ENCODE measurements at places on chromosomes 12 and 14. TPM values are rescaled to one million over a fixed set of nuclear protein-coding genes. Genes with fewer than 3 reads are reported as not detected.

DNA sequence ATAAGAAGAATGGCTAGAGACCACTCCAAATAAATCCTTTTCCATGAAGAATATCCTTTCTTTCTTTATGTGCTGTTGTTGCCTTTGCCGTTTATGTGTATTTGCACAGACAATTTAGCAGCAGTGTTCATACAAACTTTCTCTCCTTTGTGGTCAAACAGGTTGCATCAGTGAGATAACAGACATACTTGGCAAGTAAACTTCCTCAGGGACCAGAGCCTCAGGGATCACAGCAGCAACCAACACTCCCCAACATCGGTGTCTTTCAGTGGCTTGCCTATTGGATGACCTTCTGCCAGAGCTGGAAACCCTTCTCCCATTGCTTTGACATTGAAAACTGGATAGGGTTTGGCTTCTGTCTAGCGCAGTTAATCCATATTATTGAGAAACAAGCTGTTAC lies 252.2 kb downstream of the BTG1 start:
- DNase-seq: no peak

GRCh38 chr14:44211718-44212117 lies 295.4 kb downstream of the FSCB start:
- DNase-seq: no peak

DNA sequence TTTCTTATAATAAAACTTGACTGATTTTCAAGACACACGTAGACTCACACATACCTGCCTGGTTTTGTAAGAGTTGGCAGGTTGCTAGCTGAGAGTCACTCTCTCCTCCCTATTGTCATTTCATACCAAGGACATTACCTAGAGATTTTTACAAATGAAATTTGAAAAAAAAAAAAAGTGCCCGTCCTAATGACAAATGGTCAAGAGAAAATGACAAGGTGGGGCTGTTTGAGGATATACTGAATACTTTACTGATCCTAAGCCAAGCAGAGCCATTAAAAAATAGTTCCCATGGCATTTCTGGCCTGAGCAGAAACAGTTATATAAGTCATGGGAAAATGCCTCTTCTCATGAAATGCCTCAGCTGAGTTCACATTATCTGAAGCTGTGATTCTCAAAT lies 150.2 kb downstream of the DYRK2 start:
- no peak for DNase-seq

DNA sequence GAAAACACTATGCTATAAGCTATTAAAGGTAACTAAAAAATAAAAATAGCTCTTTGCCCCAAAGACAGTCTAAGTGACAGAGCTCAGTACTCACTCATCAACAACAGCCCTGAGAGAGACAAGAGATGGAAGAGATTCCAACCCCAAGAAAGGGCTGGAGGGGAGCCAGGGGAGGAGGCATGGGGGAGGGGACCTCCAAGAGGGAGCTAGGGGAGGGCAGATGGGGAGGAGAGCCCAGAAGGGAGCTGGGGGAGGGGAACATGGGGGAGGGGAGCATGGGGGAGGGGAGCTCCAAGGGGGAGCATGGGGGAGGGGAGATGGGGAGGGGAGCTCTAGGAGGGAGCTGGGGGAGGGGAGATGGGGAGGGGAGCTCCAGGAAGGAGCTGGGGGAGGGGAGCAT lies 7.7 kb downstream of the SSH1 start:
- no peak for DNase-seq

DNA sequence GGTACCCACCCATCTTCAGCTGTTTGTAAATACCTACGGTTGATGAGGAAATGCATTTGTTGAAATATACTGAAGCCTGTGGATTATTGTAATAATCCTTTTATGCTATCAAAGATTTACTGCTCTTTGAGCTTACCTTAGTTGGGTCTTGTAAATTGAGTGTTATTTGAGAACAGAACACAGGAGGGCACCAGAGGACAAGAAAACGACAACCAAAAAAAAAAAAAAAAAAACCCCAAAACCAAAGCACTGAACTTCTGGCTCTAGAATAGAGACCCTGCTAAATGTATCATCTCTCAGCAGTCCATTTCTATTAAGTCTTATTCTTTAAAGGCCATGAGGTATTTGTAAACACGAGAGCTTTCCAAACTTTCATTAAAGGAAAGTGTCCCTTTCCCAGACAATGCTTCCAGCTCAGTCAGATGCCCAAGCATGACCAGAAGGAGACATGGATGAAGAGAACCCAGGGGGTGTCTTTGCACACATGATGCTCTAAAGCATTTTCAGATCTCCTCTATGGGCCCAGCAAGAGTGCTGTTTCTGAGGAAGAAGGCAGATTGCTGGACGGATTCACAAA lies 763.9 kb downstream of the NRXN3 start:
- DNase-seq: no peak

GRCh38 chr12:53091756-53092155 lies 5.7 kb upstream of the IGFBP6 start:
- no peak for DNase-seq

- no peak for DNase-seq
These were observed 73.5 kb downstream of the BTG1 start for GRCh38 chr12:92072112-92072511.

DNA sequence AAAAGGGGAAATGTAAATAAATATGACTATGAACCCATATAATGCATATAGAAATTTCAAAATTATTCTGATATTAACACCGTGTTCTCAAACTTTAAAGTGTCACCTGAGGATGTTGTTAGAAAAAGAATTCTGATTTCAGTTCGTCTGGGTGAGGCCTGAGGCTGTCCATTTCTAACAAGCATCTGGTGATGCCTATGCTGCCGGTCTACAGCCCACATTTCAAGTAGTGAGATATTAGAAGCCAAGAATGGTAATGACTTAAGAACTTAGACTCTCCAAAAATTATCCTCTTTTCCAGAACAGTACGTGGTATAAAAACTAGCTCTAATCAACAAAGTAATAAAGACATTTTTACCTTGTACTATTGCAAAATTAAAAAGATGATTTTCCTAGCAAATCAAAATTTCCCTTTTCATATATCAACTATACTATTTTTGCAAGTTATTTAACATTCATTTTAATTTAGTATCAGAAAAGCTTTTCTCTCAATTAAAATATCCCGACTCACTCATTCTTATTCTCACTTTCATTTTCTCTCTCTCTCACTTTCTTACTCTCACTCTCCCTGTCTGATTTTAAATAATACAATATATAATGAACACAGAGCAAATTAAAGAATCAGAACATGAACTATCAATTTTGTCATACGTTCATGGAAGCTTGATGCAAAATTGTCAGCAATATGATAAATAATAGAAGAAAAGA lies 35.0 kb downstream of the PIK3C2G start:
- no peak for DNase-seq

GRCh38 chr14:65502676-65503124 lies 90.2 kb downstream of the FUT8 start:
- DNase-seq: no peak

GRCh38 chr12:92519284-92519683 lies 183.5 kb upstream of the PLEKHG7 start:
- no peak for DNase-seq

DNA sequence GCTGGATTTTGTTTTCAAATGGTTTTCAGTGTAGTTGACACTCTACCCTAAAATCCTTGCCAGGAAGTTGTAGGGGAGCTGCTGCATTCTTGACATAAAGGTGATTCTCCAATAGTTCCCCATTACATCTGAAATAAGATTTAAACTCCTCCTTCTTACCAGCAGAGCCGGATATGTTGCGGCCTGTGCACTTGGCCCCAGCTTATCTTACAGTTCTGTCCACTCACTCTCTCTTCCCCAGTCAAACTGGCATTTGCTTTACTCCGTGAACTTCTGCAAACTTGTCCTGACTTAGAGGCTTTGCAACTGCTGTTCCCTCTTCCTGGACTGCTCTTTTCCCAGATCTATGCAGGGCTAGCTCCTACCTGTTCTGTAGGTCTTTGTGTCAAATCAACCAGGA lies 929.5 kb downstream of the VRK1 start:
- no peak for DNase-seq

GRCh38 chr14:67225523-67225922 lies 15.7 kb upstream of the PALS1 start:
- no peak for DNase-seq

- DNase-seq: no peak
These were observed 10.3 kb downstream of the TWF1 start for GRCh38 chr12:43795716-43796280.

GRCh38 chr14:76964695-76965094 lies 63.8 kb downstream of the IRF2BPL start:
- DNase-seq: peak; percentile 62

DNA sequence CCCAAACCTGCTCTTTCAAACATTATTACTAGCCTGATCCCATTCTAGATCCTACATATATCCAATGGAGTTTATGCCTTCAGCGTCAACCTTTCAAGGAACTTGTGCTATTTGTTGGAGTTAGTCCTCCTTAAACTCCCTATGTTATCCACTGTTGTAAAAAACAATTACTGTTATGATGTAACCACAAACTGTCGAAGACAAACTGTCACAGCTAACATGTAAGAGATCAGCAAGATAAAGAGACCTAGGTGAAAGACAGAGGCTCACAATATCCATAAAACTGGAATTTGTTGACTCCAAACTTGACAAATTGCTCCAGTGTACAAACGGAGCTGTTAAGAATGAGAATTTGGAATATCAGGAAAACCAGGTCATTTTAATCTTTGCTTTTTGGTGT lies 70.7 kb downstream of the CDK17 start:
- no peak for DNase-seq

GRCh38 chr12:49008943-49009342 lies 9.6 kb downstream of the PRKAG1 start:
- no peak for DNase-seq

DNA sequence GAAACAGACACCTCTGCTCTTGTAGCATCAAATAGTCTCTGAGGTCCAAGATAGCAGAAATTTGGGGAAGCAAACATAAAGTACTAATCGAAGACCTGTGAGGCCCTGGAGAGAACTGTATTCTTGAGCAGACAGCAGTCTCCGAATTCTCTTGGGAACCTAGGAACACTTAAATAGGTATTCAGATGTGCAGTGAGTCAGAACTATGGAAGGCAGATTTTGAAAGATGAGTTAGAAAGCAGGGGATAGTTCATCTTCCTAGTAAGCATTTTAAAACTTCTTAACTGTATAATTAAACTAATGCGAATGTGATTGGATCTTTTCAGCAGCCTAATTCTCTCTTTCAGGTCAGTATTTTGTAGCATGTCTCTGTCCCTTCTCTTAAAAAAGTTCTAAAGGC lies 30.6 kb downstream of the NAA30 start:
- DNase-seq: no peak

DNA sequence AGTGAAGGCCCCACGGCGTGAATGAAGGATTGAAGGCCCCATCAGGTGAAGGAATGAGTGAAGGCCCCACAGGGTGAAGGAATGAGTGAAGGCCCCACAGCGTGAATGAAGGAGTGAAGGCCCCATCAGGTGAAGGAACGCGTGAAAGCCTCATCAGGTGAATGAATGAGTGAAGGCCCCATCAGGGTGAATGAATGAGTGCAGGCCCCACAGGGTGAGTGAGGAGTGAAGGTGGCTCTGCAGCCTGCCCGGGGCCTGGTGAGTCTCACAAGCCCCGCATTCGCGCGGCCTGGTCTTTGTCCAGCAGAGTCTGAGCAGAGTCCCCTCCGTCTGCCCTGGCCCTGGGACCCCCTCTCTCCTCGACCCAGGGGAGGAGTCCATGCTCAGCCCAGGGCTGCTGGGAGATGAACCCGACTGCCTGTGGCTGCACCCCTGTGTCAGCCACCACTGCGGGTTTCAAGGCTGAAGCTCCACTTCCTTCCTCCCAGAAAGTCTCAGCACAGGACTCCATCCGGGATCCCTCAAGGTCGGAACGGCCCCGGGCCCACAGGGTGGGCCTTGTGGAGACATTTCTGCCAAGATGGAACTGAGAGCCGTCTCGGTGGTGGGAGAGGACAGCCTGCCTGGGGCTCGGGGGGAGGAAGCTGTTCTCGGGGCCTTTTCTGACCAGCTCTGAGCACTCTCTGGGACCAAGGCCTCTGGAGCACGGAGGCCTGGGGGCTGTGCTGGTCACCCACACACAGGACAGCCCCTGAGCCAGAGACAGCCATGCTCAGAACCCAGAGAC lies 37.4 kb upstream of the TMEM179 start:
- no peak for DNase-seq

DNA sequence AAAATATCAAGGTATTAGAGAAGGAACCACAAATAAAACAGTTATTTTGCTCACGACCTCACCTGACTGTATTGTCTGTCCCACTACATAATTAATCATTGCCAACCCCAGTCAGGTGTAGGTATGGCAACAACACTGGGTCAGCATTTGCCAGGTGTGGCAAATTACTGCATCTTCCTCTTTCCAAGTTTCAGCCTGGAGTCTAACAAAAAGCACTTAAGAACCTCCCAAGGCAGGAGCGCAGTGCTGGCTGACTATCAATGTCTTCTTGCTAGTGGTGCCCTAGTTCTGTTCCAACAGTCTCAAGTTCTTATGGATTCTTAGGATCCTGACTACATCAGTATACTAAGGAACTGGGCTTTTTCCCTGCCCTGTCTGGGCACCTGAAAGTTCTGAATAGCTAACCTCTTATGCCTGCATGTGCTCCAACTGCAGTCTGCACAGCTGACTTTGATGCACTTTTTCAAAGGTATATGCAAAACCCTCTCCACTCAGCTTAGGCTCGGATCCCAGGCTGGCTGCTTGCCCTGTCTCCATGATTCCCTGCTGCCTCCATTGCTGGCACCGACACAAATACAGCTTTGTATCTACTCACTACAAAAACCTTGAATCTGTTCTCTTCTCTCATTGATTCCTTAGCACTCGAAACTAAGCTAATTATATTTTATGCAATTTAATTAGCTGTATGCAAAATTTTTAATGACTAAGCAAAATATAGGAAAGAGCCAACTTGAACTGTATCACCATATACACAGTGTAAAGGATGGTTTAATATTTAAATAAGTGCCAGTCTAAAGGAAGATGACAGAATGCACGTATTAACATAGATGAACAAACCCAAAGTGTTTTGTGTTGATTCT lies 113.3 kb downstream of the PRKD1 start:
- DNase-seq: no peak

DNA sequence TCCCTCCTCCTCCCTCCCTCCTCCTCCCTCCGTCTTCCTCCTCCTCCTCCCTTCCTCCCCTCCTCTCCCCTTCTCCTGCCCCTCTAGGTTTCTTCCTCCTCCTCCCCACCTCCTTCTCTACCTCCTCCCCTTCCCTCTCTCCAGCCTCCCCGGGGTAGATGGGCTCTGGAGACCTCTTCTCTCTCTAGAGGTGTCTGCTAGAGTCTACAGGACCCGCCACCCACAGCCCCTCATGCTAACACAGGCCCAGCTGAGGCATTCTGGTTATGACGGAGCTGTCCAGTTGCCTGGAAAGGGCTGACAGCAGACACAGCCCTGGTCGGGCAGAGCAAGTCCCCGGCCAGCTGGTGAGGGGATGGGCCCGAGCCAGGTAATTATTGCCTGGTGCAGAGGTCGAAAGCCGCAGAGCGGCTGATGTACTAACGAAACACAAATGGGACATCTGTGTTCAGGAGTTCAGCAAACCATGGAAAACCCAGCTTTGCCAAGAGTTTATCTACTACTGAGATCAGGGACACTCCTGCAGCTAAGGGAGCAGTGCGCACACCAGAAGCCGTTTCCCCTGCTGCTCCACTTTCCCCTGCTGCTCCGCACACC lies 96.2 kb downstream of the PAPOLA start:
- no peak for DNase-seq

- DNase-seq: no peak
These were observed 208.5 kb upstream of the NEDD1 start for GRCh38 chr12:96698521-96698920.

Gene FZD10
- not detected for total RNA-seq

Gene SIX4
- total RNA-seq: 0.19 TPM

Gene TC2N
- total RNA-seq: 38.1 TPM

Gene PLEKHA5
- total RNA-seq: 4.6 TPM

Gene TMPRSS12
- not detected for total RNA-seq

Gene OTX2
- not detected for total RNA-seq

Gene SLC4A8
- 4.6 TPM for total RNA-seq

Gene LRRC43
- 1.2 TPM for total RNA-seq

Gene TEAD4
- total RNA-seq: 3.5 TPM

Gene E2F7
- 4.9 TPM for total RNA-seq

Gene GLIPR1L1
- total RNA-seq: not detected

All from activated T-cell treated with anti-CD3 and anti-CD28 coated beads, Interleukin-2, amount 50 U/mL, for 72 hours (primary cell).